ENCODE measurements at places on chromosomes 3 and 15.

- no peak for DNase-seq
Observed at GRCh38 chr3:156425651-156426050, 129.3 kb downstream of the SSR3 start.

GRCh38 chr15:41985236-41986160, 13.1 kb upstream of the EHD4 start:
- DNase-seq, result no peak

GRCh38 chr3:189277711-189278110, 105.9 kb downstream of the TPRG1 start:
- no peak for DNase-seq

- DNase-seq, result peak; percentile 1
Observed at GRCh38 chr3:38834717-38835116, 18.7 kb upstream of the SCN10A start.

- no peak for DNase-seq
Observed at GRCh38 chr3:40574661-40575060, 49.9 kb downstream of the ZNF621 start.

DNA sequence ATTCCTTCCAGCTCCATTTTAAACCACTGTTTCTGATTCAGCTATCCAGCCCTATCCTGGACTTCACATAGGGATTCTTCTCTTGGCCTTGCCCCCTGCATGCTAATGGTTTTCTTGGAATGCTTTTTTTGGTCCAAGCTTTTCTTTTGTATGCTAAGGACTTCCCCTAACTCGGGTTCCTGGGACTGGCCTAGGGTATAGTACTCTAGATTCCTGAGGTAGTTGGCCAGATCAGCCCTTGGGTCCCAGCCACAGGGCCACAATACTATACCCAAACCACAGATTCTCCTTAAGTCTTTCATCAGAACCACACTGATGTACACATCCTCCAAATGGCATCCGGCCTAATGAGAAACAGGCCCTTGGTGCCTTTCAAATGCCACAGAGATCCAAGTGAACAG, 2.8 kb downstream of the FYCO1 start:
- DNase-seq, result no peak
